Head of caudate nucleus (tissue), 42 donors: ENCODE measurements at places on chromosomes 12 and 14.

- DNase-seq = no peak
These were observed 19.4 kb upstream of the MBIP start for GRCh38 chr14:36339816-36340215.

DNA sequence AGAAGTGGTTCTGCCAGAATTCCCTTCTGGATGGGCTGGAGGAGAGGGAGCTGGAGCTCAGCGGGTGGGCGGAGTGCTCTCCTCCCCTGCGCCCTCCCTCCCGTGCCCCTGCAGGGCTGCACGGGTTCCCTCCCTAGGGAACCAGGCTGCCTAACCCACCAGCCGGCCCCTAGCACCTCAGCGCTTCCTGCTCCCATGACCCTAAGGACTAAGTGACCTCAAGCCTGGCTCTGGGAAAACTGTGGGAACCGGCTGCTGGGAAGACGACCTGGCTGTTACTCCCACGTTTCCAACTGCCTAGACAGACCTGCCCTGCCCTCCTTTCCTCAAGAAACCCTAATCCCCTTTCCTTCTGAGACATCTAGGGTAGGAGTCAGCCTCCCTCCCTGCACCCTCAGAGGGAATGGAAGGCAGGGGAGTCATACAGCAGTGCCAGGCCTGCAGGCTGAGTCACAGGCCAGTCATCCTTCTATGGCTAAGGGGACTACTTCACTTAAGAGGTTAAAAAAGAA is 31.5 kb downstream of the SLC6A12 start:
- no peak for DNase-seq

- DNase-seq = no peak
These were observed 43.2 kb upstream of the PNMA1 start for GRCh38 chr14:73757381-73757780.

- DNase-seq = no peak
These were observed 110.2 kb downstream of the SNAPC1 start for GRCh38 chr14:61872452-61872851.

DNA sequence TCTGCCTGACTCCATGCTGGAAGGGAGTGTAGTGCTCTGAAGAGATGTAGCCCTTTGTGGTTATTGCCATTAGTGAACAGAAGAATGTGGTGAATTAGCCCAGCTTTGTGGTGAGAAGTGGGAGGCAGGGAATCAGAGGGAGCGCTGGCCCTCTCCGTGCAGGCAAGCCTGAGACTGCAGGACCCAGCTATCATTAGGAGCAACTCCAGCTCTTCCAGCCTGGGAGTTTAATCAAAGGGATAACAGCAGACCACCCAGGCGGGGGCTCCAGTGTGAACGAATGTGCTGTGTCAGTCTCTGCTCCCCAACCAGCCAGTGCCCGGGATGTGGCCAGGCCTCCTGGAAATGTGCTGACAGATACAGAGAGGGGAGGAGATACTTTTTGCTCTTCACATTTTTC is 142.7 kb downstream of the TTLL5 start:
- DNase-seq = no peak

GRCh38 chr14:95413289-95414215 is 93.8 kb upstream of the CLMN start:
- no peak for DNase-seq

DNA sequence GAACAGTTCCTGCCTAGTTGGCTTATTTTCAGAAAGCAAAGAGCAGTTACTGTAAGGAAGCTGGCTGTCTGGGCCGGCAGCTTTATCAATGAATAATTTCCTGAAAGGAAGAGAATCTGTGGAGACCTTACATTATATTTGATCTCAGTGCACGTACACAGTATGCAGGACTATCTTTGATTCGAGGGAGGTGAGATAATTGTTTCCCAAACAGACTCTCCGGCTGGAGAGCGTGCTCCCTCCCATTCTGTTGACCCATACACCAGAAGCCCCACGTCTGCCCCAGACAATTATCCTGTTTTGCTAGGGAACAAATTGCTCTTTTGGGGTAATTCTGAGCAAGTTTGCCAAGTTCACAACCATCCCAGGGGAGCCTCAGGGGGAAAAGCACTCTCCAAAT is 1115.0 kb downstream of the VRK1 start:
- no peak for DNase-seq

- no peak for DNase-seq
These were observed 79.8 kb downstream of the MYRFL start for GRCh38 chr12:69904777-69905176.

GRCh38 chr12:22126758-22127157 is 80.7 kb downstream of the CMAS start:
- DNase-seq = no peak

- no peak for DNase-seq
These were observed 111.5 kb upstream of the ATXN7L3B start for GRCh38 chr12:74426091-74426490.

GRCh38 chr12:119692997-119693396 is 25.1 kb downstream of the PRKAB1 start:
- no peak for DNase-seq

- DNase-seq = peak; percentile 46
These were observed at the start of gene ST8SIA1 for GRCh38 chr12:22334410-22335100. Gene ST8SIA1 (minus strand): TSS chr12:22334707. CDS start chr12:22334232, 475 bp downstream.
